ENCODE measurements at places on chromosomes 7 and 10.

GRCh38 chr10:131803860-131804425 is 96.9 kb upstream of the PPP2R2D start:
- no peak overlapping the region for H3K27ac ChIP-seq
- no peak overlapping the region for H3K4me3 ChIP-seq
- H3K4me1 ChIP-seq, result no peaks in the 10 kb centered on the region
- peaks cover 6% of the 10 kb centered on the region for H3K27me3 ChIP-seq

GRCh38 chr10:55062349-55062748 is 261.3 kb upstream of the PCDH15 start:
- no peaks in the 10 kb centered on the region for H3K4me1 ChIP-seq
- no peak overlapping the region for H3K4me3 ChIP-seq
- no peak overlapping the region for H3K27ac ChIP-seq
- H3K27me3 ChIP-seq, result no peaks in the 10 kb centered on the region
- no peak for DNase-seq

DNA sequence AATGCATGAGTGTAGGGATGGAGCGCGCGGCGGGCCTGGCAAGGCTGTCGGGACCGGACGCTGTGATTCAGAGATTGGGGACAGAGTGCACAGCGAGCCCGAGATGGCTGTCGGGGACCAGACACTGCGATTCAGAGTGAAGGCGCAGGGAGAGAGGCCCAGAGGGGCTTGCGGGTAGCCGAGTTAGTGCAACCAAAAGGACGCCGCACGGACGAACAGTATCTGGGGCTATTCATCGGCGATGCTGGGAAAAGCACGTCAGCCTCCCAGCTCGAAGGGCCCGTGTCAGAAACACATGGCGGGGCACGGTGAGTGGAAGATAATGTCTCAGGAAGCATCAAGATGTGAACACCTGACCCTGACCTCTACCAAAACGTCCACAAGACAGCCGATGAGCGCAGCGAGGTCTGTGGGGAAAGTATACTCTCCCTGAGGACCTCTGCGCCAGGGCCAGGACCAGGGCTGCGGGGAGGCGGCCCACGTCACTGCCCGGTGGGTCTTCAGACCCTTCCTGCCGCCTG is 215.8 kb downstream of the ZMYND11 start:
- no peaks in the 10 kb centered on the region for H3K36me3 ChIP-seq
- DNase-seq, result no peak
- no peaks in the 10 kb centered on the region for H3K27me3 ChIP-seq
- H3K4me3 ChIP-seq, result no peak overlapping the region
- H3K27ac ChIP-seq, result no peak overlapping the region
- H3K4me1 ChIP-seq, result peaks cover 19% of the 10 kb centered on the region

DNA sequence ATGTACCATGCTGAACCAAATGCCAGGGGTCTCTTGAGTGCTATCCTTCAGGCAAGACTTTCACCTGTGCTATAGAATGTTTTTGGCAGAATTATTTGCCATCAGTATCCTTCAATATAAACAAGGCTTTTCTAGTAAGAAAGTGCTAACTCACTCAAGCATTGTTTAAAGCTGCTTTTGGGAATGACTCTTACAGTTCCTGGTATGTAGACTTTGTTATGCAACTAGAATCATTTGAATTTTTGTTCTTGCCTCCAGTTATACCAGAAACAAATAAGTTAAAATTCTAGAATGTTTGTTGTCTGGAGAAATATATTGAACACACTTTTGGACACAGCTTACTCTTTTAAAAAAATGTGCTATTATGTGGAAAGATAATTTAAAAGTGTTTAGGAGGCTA is 39.5 kb upstream of the RTKN2 start:
- no peaks in the 10 kb centered on the region for H3K36me3 ChIP-seq
- H3K27me3 ChIP-seq, result no peaks in the 10 kb centered on the region
- no peak overlapping the region for H3K27ac ChIP-seq
- no peak for DNase-seq
- H3K4me3 ChIP-seq, result no peak overlapping the region
- H3K4me1 ChIP-seq, result peaks cover 24% of the 10 kb centered on the region

GRCh38 chr10:120453319-120453718 is 3.7 kb upstream of the PLPP4 start:
- no peak for DNase-seq
- H3K27me3 ChIP-seq, result peaks cover 24% of the 10 kb centered on the region
- H3K4me3 ChIP-seq, result no peak overlapping the region
- H3K4me1 ChIP-seq, result peaks cover 1% of the 10 kb centered on the region
- H3K27ac ChIP-seq, result no peak overlapping the region
- H3K36me3 ChIP-seq, result no peaks in the 10 kb centered on the region

DNA sequence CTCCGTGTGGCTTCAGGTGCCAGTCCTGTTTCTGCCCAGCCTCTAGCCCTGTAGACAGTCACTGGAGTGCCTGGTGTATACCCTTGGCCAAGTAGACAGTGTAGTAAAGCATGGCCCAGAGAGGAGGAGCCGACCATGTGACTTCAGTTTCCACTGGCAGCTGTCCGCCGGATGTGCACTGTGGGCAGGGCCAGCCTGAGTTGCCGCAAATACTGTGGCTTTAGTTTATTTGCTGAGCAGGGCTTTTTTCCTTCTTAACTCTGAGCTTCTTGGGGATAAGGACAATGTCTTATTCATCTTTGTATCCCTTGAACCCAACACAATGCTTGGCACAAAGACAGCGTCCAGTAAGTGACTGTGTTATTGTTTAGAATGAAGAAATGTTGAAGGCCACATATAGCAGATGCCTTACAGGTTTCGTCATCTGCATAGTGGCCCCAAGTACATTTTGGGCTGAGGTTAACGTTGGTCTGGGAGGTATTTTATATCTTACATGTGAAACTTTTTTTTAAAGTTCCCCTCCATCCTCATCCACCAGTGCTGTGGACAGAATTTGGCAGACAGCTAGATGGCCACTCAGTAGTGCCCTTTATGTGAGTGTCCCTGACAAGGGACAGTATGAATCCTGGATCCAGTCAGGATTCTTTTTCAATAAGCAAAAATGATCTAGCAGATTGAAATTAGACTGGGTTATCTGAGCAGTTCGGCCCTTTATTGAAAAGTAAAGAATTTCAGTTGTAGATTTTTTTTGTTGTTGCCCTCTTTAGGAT is 40.6 kb downstream of the CYP17A1 start:
- peaks cover 2% of the 10 kb centered on the region for H3K36me3 ChIP-seq
- peak overlapping the region; percentile 66 for H3K27ac ChIP-seq
- peak; percentile 79 for DNase-seq
- H3K27me3 ChIP-seq, result no peaks in the 10 kb centered on the region

- H3K27me3 ChIP-seq, result no peaks in the 10 kb centered on the region
- no peak for DNase-seq
- H3K27ac ChIP-seq, result no peak overlapping the region
- no peak overlapping the region for H3K4me3 ChIP-seq
Observed at GRCh38 chr7:11447106-11447505, 384.9 kb downstream of the THSD7A start.

DNA sequence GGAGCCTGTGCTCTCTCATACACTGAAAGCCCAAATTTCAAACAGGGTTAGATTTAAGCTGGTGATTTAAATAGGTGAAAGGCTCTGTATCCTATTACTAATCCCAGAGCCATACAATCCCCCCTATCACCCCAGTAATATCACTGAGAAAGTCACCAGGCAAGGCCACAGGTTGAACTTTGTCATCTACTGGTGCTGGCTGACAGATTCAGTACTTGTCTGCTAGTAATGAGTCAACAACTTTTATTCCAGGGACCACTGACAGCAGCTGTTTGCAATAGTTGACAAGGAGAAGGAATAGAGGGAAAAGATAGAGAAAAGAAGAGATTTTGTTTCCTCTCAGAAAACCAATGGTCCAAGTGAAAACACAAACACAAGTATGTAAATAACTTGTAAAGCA is 10.4 kb downstream of the ASB15 start:
- no peak overlapping the region for H3K27ac ChIP-seq
- H3K4me3 ChIP-seq, result no peak overlapping the region

GRCh38 chr10:109996766-109997171 is 11.0 kb upstream of the ADD3 start:
- H3K27ac ChIP-seq, result no peak overlapping the region
- H3K4me1 ChIP-seq, result peaks cover 34% of the 10 kb centered on the region
- no peak overlapping the region for H3K4me3 ChIP-seq
- DNase-seq, result no peak

GRCh38 chr7:99210265-99210970 is 2.5 kb upstream of the KPNA7 start:
- no peak for DNase-seq
- no peak overlapping the region for H3K4me3 ChIP-seq
- H3K4me1 ChIP-seq, result no peaks in the 10 kb centered on the region
- peaks cover 3% of the 10 kb centered on the region for H3K27me3 ChIP-seq

DNA sequence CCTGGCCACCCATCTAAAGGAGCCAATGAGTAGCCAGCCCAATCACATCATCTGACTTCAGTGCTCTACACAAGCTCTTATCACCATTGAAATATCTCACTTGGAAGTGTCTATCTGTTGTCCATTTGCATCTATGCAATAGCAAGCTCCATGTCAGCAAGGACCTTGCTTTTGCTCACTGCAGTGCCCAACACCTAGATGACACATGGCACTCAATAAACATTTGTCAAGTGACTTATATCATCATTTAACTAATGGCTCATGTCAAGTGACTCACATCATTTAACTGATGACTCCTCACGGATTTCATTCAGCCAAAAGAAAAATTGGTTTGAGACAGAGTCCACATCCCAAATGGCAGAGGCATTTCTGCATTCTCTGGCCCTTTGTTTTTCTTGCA is 92.9 kb upstream of the ADAM12 start:
- no peaks in the 10 kb centered on the region for H3K4me1 ChIP-seq
- H3K4me3 ChIP-seq, result no peak overlapping the region
- no peak for DNase-seq
- no peak overlapping the region for H3K27ac ChIP-seq
- H3K36me3 ChIP-seq, result no peaks in the 10 kb centered on the region
- H3K27me3 ChIP-seq, result peaks cover 4% of the 10 kb centered on the region

DNA sequence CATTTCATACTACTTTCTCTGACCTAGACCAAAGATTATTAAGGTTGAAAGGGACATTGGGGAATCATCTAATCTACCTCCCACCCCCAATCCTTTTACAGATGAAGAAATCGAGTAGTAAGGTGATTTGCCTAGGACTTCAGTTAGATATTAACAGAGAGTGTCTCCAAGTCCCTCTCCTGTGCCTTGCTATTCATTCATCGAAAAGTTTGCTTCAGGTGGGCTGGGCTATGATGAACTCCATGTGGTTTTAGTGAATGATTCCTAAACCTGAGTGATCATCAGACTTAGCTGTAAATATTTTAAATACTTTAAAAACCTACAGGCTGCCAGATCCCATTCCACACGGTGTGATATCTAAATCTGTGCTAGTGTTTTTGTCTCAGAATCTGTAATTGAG is 259.4 kb upstream of the SORCS1 start:
- no peaks in the 10 kb centered on the region for H3K27me3 ChIP-seq
- H3K4me3 ChIP-seq, result no peak overlapping the region
- DNase-seq, result no peak
- no peaks in the 10 kb centered on the region for H3K36me3 ChIP-seq
- H3K4me1 ChIP-seq, result no peaks in the 10 kb centered on the region
- no peak overlapping the region for H3K27ac ChIP-seq

GRCh38 chr7:49767719-49768118 is 5.7 kb upstream of the VWC2 start:
- DNase-seq, result no peak
- peaks cover 28% of the 10 kb centered on the region for H3K27me3 ChIP-seq
- peaks cover under 1% of the 10 kb centered on the region for H3K4me1 ChIP-seq
- no peak overlapping the region for H3K27ac ChIP-seq

GRCh38 chr7:117076426-117076943 is 123.2 kb downstream of the ST7 start:
- peaks cover 3% of the 10 kb centered on the region for H3K4me1 ChIP-seq
- H3K4me3 ChIP-seq, result no peak overlapping the region
- H3K27ac ChIP-seq, result no peak overlapping the region
- H3K36me3 ChIP-seq, result no peaks in the 10 kb centered on the region
- no peaks in the 10 kb centered on the region for H3K27me3 ChIP-seq
- no peak for DNase-seq

DNA sequence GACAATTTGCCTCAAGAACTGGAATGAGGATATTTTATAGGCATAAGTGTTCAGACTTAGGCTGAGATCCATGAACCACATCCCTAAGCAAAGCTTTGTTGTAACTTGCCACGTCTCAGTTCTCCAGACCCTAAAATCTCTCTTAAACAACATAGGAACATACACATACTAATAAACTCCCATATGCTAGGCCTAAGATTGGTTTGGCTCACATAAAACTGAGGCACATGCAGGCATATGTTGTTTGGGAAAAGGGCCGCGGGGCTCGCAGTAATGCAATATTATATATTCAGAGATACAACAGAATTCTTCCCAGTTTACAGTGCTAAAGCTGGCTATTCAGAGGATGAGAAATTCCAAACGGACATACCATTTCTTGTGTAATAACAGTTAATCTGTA is 61.0 kb downstream of the DOCK4 start:
- H3K4me1 ChIP-seq, result no peaks in the 10 kb centered on the region
- no peaks in the 10 kb centered on the region for H3K36me3 ChIP-seq
- DNase-seq, result no peak
- H3K4me3 ChIP-seq, result no peak overlapping the region
- H3K27ac ChIP-seq, result no peak overlapping the region

GRCh38 chr10:110361800-110362456 is 57.2 kb upstream of the SMNDC1 start:
- no peaks in the 10 kb centered on the region for H3K36me3 ChIP-seq
- H3K27me3 ChIP-seq, result no peaks in the 10 kb centered on the region
- DNase-seq, result peak; percentile 65
- H3K4me1 ChIP-seq, result peaks cover 80% of the 10 kb centered on the region
- H3K4me3 ChIP-seq, result no peak overlapping the region

DNA sequence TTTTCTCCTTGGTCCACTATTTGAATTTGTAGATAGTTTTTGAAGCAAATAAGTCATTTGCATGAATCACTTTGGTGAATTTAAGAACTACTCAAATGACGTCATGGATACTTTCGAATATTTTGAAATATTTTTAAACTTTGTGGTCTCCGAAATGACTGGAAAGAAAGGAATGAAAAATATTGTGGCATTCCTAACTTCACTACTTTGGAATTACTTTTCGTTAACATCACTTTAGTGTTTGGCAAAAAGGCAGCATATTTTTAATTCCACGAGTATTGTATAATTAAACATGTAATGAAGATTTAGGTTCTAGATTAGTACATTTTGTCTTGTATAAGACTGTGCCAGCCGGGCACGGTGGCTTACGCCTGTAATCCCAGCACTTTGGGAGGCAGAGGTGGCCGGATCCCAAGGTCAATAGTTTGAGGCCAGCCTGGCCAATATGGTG is 35.3 kb upstream of the ZRANB1 start:
- peaks cover 5% of the 10 kb centered on the region for H3K27me3 ChIP-seq
- no peaks in the 10 kb centered on the region for H3K4me1 ChIP-seq
- H3K27ac ChIP-seq, result no peak overlapping the region
- H3K36me3 ChIP-seq, result no peaks in the 10 kb centered on the region
- no peak for DNase-seq
- H3K4me3 ChIP-seq, result no peak overlapping the region

DNA sequence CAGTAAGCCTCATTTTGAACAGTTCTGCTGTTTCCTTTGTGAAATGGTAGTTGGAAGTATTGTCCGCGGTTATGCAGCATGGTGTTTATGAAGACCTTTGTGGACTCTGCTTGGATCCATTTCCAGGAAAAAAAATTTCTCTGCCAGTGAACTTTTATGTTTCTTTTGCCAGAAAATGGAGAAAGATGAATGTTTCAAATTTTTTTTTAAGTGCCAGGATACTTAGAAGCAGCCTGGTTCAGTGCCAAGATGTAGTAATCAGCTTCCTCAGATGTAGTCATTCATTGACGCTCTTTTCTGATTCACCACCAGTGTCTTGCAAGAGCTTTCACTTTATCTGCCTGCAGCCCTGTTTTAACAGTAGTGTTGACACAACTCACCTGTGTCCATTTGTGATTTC is 258.2 kb downstream of the SDK1 start:
- peaks cover 23% of the 10 kb centered on the region for H3K4me1 ChIP-seq
- no peaks in the 10 kb centered on the region for H3K27me3 ChIP-seq
- H3K4me3 ChIP-seq, result no peak overlapping the region
- H3K36me3 ChIP-seq, result no peaks in the 10 kb centered on the region
- DNase-seq, result peak; percentile 41
- H3K27ac ChIP-seq, result no peak overlapping the region
